ENCODE measurements at places on chromosomes 12 and 14.

DNA sequence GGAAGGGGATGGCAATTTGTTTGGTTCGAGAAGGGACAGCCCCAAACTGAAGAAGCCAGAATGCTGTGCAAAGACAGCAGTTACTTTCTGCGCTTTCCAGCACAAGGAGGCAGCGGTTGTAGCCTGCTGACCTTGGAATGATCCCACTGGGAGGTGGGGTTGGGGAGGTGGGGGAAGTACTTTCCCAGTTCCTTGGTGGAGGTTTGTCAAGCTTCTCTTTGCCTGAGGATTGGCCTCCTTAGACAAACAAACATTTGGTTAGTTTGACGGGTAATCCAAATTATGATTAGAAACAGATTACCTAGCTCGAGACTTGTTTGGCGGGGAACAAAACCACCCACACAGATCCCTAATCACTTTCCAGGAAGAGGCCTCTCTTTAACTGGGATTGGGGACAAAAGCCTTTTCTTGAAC lies 79.1 kb upstream of the EGLN3 start:
- DNase-seq = no peak

DNA sequence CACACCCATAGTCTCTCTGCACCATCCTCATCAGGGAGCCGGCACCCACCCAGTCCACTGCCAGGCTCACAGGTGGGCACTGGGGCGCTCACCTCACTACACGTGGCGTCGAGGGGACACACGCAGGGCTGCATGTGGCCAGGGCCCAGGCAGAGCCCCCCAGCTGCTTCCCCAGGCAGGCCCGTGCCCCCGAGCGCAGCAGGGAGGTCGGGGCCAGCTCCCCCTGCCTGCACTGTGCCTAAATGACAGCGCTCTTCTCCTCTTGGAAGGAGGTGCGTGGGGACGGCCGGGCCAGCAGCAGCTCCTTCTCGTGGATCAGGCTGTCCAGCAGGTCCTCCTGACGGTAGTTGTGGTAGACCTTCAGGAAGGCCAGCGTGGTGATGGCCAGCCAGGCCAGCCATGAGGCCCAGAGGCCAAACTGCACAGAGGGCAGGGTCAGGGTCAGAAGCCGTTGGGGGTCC lies 11.3 kb downstream of the TMEM179 start:
- DNase-seq = no peak

GRCh38 chr12:100279607-100280244 lies 12.7 kb downstream of the SCYL2 start:
- no peak for DNase-seq

- no peak for DNase-seq
Measured at GRCh38 chr12:76762601-76762980, 1.3 kb upstream of the ZDHHC17 start.

DNA sequence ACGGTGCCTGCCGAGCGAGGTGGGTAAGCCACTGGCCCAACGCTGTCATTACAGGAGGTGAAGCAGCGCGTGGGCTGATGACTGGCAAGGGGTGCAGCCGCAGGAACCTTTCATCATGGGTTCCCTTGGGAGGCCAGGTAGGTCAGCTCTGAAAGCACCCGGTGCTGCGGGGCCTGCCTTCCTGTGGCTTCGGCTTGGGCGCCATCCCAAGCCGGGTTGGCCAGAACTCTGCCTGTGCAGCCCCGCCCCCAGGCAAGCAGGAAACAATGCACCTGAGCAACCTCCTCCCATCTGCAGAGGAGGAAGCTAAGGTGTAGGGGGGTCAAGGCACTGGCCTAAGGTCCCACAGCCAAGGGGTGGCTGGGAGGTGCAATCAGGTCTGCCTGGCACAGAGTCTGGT lies 20.0 kb upstream of the HHIPL1 start:
- DNase-seq = no peak

GRCh38 chr14:51453869-51454268 lies 197.8 kb upstream of the FRMD6 start:
- DNase-seq = no peak

DNA sequence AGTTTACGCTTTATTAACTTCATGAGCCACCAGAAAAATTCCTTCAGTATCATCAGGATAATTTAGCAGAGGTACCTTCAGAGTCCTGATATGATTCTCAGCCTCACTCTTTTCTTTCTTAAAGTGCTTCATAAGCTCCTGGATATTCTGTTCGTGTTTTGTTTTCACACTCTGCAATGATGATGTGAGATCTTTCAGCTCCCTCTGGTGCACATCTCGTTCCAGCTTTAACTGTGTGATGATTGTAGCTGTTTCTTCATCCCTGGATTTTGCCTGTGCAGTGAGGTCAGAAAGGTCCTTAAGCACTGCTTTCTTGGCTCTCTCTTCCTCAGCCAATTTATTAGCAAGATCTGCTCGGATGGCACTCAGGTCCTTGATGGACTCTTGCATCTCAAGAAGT lies 156.7 kb downstream of the CEP128 start:
- no peak for DNase-seq

GRCh38 chr12:40792792-40793386 lies 100.7 kb downstream of the CNTN1 start:
- no peak for DNase-seq

GRCh38 chr14:22539831-22540230 lies 49.2 kb downstream of the DAD1 start:
- DNase-seq = no peak

GRCh38 chr14:26867171-26867757 lies 269.4 kb upstream of the NOVA1 start:
- no peak for DNase-seq

DNA sequence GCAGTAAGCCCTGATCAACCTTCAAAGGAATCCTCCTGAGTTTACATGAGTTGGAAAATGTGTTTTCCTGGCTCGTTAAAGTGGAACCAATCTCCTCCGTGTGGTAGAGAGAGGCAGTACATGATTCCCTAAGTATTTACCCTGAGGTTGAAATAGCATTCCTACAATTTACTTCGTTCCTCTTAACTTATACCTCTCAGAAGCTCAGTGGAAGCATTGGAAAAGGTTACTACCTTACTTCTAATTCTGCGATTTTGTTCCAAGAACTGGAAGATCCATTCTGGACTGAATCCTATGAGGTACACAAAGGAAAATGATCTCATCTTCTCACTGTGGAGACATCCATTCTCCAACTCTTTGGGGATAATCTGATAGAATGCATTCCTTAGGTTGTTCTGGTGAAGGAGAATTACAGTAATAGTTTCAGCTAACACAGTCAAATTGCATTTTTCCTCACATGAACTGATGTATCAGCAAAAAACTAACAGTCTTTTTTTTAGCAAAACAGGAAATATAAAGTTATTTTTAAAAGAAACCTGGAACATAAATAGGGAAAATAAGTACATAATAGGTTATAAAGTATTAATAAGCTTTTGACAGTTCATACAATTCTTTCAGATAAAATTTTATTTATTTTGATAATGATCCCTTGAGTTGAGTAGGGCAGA lies 475.6 kb downstream of the PDZRN4 start:
- no peak for DNase-seq

- no peak for DNase-seq
Measured at GRCh38 chr14:56797003-56797568, 13.2 kb downstream of the OTX2 start.

DNA sequence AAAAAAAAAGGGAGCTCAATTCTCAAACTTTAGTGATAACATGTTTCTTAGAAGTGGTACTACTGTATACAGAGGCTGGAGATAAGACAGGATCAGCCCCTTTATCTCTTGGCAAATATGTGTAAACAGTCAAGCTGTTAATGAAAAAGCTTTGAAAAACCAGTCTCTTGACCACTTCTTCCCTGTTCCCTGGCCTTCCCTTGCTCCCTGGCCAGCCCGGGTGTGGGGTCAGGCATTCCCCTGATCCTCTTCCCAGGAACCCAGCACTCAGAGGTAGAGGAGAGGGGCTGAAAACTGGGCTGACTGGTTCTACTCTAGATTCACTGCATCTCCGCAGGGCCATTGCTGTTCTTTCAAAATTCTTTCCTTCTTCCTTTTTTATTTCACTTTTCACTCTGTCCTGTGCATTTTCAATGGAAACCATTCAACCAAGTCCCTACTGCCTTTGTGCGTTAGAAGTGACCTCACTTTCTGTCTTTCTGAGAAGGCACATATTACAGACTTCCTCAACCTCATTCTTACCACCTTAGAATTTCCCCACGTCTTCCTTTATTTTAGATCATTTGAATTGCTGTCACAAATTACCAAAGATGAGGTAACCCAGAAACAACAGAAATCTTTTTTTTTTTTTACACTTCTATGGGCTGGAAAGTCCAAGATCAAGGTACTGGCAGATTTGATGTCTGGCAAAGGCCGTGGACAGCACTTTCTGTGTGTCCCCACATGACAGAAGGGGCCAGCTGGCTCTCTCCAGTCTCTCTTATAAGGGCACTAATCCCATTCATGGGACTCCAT lies 5.7 kb downstream of the GNG2 start:
- no peak for DNase-seq

- DNase-seq = peak; percentile 75
Measured at GRCh38 chr14:35818346-35819115, 7.6 kb upstream of the BRMS1L start.

DNA sequence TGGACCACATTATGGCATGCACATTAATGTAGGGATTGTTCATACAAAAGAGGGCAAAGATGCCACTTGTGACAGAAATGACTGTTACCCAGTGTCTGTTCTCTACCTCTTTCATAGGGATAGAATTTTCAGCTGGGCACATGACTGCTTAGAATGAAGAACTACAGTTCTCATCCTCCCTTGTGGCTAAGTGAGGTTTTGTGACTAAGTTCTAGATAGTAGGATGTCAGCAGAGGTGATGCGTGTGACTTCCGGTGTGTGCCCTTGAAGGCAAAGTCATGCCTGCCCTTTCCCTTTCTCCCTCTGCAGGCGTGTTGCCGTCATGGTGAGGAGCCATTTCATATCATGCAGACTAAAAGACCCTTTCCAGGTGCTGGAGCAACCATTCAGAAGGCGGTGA lies 99.3 kb downstream of the CACNA1C start:
- no peak for DNase-seq

GRCh38 chr14:100332797-100333196 lies 9.7 kb downstream of the SLC25A47 start:
- DNase-seq = no peak

DNA sequence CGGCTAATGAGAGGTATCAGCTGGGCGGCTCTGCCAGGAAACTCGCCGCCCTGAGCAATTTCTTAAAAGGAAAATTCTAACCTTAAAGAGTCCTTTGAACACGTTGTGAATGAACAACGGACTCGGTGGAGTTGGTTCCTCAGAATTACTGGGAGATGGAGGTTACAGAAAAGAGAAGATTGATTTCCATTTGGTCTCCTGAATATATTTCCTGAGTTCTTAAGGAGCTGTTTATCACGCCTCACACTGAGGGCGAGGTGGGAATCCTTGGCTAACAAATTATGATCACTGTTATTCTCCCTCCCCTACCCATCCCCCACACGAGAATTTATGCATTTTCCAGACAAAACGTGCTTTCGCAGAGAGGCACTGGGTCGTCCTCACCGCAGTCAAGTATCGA lies 194.5 kb upstream of the C14orf180 start:
- DNase-seq = no peak

- DNase-seq = no peak
Measured at GRCh38 chr14:103839579-103839978, 7.8 kb downstream of the PPP1R13B start.

DNA sequence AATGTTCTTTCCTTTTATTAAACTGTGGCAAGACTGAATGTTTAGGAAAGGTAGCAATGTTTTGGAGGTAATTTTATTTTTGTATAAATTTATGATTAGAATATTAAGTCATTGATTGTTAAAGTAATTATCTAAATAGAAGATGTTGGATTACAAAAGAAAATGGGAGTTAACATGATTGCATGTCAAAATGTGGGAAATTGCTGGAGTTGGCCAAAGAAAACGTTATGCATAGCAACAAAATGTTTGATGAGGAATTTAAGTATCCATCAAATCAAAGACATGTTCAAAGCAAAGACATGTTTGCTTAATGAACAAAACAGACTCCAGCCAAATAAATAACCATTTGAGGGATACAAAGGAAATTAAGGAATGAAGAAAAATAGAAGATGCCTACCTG lies 3.2 kb upstream of the MLH3 start:
- DNase-seq = no peak

GRCh38 chr12:1533205-1533601 lies 61.2 kb downstream of the FBXL14 start:
- no peak for DNase-seq

- no peak for DNase-seq
Measured at GRCh38 chr14:58947156-58947555, 241.3 kb upstream of the DAAM1 start.

DNA sequence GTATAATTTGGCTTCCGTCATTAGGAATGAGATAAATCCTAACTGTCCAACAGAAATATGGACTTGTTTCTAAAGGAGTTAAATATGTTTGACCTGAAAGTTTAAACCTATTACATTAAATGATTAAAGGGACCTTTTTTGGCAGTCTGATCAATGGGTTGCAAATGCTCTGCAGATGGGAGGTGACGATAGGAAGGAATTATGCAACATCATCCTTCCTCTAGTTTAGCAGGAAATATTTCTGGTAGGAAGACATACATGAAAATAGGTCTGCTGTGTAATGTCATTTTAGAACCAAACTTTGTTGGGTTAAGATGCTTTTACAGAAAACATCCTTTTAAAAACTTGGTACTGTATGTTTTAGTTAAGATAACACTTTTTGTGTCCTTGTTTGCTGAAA lies 2.6 kb downstream of the LRRC10 start:
- no peak for DNase-seq

- no peak for DNase-seq
Measured at GRCh38 chr12:103540319-103540718, 44.6 kb upstream of the C12orf42 start.

- DNase-seq = no peak
Measured at GRCh38 chr12:120640861-120641833, 721 bp downstream of the CABP1 start.

DNA sequence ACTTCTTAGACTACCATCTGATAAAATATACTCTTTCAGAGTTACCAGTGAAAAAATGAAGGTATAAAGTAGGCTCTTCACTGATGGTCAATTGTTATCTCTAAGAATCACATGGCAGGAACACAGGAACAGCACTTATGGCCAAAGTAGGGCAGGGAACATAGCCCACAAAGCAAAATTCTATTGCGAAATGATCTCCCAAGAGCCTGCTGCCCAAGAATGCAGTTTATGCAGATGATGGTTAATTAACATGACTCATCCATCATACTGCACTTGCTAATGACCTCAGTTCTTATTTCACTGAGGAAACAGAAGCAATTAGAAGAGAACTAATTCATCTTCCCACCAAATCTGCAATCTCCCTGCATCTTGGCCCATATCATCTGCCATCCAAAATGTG lies 133.8 kb downstream of the SLC2A13 start:
- DNase-seq = no peak

Data from NCI-H2029 treated with DMSO at 0.1 percent for 48 hours (cell line).